ENCODE measurements at places on chromosomes 1 and 21. TPM values are rescaled to one million over a fixed set of nuclear protein-coding genes. Genes with fewer than 3 reads are reported as not detected.

GRCh38 chr1:221869779-221870178, 127.9 kb upstream of the DUSP10 start:
- peaks cover 2% of the 10 kb centered on the region for H3K36me3 ChIP-seq
- H3K27me3 ChIP-seq, result peaks cover 14% of the 10 kb centered on the region
- no peak overlapping the region for H3K4me3 ChIP-seq
- no peak overlapping the region for H3K27ac ChIP-seq
- no peak for DNase-seq
- H3K4me1 ChIP-seq, result peaks cover 3% of the 10 kb centered on the region

GUCA2A gene
- total RNA-seq, result not detected

DNA sequence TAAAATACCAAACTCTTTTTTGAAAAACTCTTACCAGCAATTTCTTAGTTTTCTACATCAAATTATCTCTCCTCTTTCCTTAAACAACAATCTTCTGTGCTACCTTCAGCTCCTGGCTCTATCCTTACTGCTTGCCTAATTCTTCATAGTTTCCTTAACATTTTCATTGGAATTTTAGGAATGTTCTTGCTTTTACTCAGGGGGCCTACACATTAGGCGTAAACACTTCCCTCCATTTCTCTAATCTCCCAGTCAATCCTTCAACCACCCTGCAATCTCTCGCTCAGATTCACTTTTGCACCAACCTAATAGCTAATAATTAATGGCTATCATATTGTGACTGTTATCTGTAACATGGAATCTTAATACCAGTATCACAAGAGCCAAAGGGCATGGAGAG, 50.1 kb downstream of the ADAMTS5 start:
- H3K4me1 ChIP-seq, result no peaks in the 10 kb centered on the region
- H3K27ac ChIP-seq, result no peak overlapping the region
- H3K4me3 ChIP-seq, result no peak overlapping the region
- H3K36me3 ChIP-seq, result no peaks in the 10 kb centered on the region
- no peak for DNase-seq

AVPR1B gene
- not detected for total RNA-seq

- H3K27me3 ChIP-seq, result peaks cover 13% of the 10 kb centered on the region
- H3K4me3 ChIP-seq, result no peak overlapping the region
- DNase-seq, result no peak
- no peaks in the 10 kb centered on the region for H3K36me3 ChIP-seq
- H3K27ac ChIP-seq, result no peak overlapping the region
These were observed 290.6 kb downstream of the NFIA start for GRCh38 chr1:61372944-61373343.

OR2L13 gene
- not detected for total RNA-seq

TCHHL1 gene
- not detected for total RNA-seq

DNA sequence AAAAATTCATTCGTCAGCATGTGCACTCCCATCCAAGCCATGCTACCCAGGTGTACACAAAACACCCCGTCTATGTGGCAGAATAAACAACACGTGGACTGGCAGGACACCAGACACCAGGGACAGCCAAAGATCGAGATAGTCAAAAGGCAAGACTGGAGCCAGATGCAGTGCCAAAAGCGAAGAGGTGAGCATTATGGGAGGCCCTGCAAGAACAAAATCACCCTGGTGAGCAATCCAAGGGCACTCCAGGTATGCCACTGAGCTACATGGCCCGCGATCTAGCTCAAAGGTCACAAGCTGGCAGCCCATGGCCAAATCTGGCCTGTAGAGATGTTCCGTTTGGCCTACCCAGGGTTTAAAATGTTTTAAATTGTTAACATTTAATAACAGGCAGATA, 33.7 kb downstream of the PLPP3 start:
- H3K27me3 ChIP-seq, result no peaks in the 10 kb centered on the region
- DNase-seq, result no peak
- H3K4me1 ChIP-seq, result no peaks in the 10 kb centered on the region

SPRR1B gene
- not detected for total RNA-seq

DNA sequence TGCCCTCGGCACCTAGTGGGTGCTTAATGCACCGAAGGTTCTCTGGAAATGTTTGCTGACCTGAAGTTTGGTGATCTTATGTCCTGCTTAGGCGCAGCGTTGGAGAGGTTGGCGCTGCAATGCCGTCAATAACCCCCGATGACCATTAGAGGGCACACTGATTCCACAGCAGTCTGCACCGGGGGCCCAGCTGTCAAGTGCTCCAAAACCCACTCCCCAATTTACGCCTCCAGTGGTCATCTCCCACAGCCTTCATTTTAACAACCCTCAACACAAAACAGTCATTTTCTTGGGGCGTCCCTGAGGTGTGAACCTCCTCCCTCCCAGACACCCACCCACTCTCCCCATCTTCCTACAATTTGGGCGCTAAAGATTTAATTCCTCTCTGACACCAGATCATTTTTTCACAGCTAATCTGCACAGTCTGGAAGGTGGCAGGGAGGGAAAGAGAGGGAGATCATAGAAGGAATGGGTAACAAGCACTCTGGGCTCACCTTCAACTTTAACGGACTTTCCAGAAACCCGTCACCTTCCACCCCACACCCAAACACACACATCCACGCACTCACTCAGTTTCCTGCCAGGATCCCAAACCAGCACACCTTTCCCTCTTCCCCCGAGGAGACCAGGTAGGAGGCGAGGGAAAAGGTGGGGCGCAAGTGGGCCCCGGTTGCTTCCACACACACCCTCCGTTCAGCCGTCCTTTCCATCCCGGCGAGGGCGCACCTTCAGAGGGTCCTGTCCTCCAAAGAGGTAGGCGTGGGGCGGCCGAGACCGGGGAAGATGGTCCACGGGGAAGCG, 570 bp upstream of the NPR1 start:
- peak; percentile 85 for DNase-seq
- H3K27ac ChIP-seq, result no peak overlapping the region
- H3K4me1 ChIP-seq, result peaks cover 24% of the 10 kb centered on the region
- peak overlapping the region; percentile 85 for H3K4me3 ChIP-seq

CYP4X1 gene
- not detected for total RNA-seq

CHD5 gene
- total RNA-seq, result 0.59 TPM

NUAK2 gene
- total RNA-seq, result 0.80 TPM

- no peaks in the 10 kb centered on the region for H3K4me1 ChIP-seq
- DNase-seq, result no peak
- no peaks in the 10 kb centered on the region for H3K36me3 ChIP-seq
- no peaks in the 10 kb centered on the region for H3K27me3 ChIP-seq
These were observed 74.5 kb upstream of the CAMK1G start for GRCh38 chr1:209509039-209509438.

TIAM1 gene
- 105 TPM for total RNA-seq

DNA sequence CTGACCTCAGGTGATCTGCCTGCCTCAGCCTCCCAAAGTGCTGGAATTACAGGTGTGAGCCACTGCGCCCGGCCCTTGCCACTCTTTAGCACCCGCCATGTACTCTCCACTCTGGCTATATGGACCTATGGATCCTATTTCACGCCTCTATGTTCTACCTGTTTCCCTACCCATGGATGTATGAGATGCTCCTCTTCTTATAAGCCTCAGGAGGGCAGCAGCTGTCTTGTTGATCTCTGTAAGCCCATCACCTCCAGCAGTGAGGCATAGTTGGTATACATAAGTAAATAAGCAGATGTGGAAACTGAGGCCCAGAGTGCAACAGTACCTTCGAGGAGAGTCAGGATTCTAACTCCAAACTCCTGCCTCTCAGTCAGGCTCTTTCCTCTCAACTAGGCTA, 24.7 kb upstream of the ARTN start:
- no peak overlapping the region for H3K27ac ChIP-seq
- no peaks in the 10 kb centered on the region for H3K36me3 ChIP-seq
- H3K4me3 ChIP-seq, result no peak overlapping the region
- DNase-seq, result no peak
- no peaks in the 10 kb centered on the region for H3K4me1 ChIP-seq
- no peaks in the 10 kb centered on the region for H3K27me3 ChIP-seq

GRCh38 chr1:7456722-7457082, 314.4 kb upstream of the VAMP3 start:
- no peaks in the 10 kb centered on the region for H3K4me1 ChIP-seq
- H3K27ac ChIP-seq, result no peak overlapping the region

DNA sequence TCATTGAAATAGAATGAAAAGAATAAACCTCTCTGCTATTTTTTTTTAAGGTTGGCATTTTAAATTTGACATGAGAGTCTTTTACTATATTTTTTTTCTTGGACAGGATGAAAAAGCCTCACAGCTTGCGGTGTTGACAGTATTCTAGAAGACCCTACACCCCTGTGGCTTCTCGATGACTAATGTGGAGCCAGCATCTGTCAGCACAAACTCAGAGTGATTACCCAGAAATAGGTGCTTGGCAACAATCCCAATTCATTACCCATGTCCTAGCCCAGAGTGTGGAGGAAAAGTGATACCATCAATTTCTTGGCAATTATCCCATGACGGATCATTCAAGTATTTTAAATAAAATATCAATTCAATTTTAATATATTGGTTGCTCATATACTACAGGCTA, 186.8 kb upstream of the MAP1LC3C start:
- H3K4me3 ChIP-seq, result no peak overlapping the region
- H3K27ac ChIP-seq, result no peak overlapping the region
- DNase-seq, result no peak
- H3K27me3 ChIP-seq, result no peaks in the 10 kb centered on the region
- H3K4me1 ChIP-seq, result no peaks in the 10 kb centered on the region
- no peaks in the 10 kb centered on the region for H3K36me3 ChIP-seq

DNA sequence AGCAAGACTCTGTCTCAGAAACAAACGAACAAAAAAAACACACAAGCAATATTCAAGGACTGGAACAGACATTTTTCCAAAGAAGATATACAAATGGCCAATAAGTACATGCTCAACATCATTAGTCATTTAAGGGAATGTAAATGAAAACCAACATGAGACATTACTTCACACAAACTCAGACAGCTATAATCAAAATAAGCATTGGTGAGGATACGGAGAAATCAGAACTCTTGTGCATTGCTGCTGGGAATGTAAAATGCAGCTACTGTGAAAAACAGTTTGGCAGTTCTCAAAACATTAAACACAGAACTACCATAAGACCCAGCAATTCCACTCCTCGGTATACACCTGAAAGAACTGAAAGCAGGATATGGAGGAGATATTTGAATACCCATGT, 15.4 kb downstream of the NOL9 start:
- no peak for DNase-seq
- H3K4me1 ChIP-seq, result peaks cover 5% of the 10 kb centered on the region
- no peak overlapping the region for H3K27ac ChIP-seq
- H3K4me3 ChIP-seq, result no peak overlapping the region

GRCh38 chr1:36094621-36095061, 5.9 kb downstream of the ADPRS start:
- DNase-seq, result no peak
- no peak overlapping the region for H3K27ac ChIP-seq
- H3K27me3 ChIP-seq, result no peaks in the 10 kb centered on the region
- H3K4me1 ChIP-seq, result peaks cover 15% of the 10 kb centered on the region
- H3K36me3 ChIP-seq, result peaks cover 26% of the 10 kb centered on the region
- H3K4me3 ChIP-seq, result no peak overlapping the region

- peaks cover 15% of the 10 kb centered on the region for H3K36me3 ChIP-seq
- DNase-seq, result no peak
- no peak overlapping the region for H3K4me3 ChIP-seq
- H3K4me1 ChIP-seq, result no peaks in the 10 kb centered on the region
- H3K27me3 ChIP-seq, result no peaks in the 10 kb centered on the region
- H3K27ac ChIP-seq, result no peak overlapping the region
These were observed 32.9 kb downstream of the KIFAP3 start for GRCh38 chr1:170041423-170042192.

DNA sequence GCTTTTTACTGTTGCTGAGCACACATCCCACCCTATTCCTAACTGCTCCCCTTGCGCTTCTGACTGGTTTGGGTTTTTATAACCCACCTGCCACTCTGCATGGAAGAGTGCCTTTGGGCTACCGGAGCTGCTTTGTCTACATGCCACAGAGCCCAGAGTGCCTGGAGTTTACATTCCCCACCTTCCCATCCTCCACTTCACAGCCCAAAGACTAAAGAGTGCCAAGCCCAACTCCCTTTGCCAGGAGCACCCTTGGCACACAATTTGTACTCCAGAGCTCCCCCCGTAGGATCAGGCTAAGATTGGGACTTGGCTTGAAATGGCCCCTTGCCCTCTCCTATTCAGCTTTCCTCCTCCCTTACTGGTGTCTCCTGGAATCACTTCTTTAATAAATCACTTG, 63.3 kb downstream of the LHX9 start:
- H3K36me3 ChIP-seq, result no peaks in the 10 kb centered on the region
- no peak for DNase-seq
- peaks cover 13% of the 10 kb centered on the region for H3K4me1 ChIP-seq
- no peak overlapping the region for H3K27ac ChIP-seq
- H3K27me3 ChIP-seq, result peaks cover 22% of the 10 kb centered on the region

DNA sequence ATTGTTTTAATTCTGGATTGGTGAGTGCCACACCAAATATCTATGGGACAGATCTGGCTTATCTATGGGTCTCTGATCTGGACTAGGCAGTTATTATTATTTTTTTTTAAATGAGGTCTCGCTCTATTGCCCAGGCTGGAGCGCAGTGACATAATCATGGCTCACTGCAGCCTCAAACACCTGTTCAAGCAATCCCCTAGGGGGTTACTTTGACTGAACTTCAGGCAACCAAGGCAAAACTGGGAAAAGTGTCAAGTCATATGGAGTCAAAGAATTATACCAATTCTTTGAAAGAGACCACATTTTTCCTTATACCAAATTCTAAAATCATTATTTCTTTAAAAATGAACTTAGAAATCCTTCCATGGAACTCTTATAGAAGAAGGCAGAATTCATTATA, 129.1 kb upstream of the HOOK1 start:
- H3K4me1 ChIP-seq, result no peaks in the 10 kb centered on the region
- no peak overlapping the region for H3K27ac ChIP-seq
- no peak for DNase-seq

DNA sequence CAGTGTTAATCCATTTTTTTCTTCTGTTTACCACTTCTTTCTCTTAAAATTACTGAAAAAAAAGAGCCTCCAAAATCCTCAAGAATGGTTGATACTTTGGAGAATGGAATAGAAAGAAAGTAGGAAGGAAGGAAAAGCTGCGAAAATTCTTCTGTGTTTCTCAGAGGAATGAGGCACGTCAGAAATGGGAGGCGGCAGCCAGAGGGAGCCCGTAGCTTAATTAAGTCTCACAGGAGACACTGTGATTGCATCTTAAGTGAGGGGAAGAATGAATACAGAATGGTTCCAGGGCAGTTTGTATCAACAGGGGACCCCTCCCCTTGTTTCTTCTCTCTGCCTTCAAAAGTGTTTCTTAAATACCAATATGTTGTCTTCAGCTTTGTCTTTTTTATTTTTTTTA, 1099.5 kb downstream of the PLA2G4A start:
- H3K27ac ChIP-seq, result no peak overlapping the region
- H3K36me3 ChIP-seq, result no peaks in the 10 kb centered on the region
- H3K4me3 ChIP-seq, result no peak overlapping the region

DNA sequence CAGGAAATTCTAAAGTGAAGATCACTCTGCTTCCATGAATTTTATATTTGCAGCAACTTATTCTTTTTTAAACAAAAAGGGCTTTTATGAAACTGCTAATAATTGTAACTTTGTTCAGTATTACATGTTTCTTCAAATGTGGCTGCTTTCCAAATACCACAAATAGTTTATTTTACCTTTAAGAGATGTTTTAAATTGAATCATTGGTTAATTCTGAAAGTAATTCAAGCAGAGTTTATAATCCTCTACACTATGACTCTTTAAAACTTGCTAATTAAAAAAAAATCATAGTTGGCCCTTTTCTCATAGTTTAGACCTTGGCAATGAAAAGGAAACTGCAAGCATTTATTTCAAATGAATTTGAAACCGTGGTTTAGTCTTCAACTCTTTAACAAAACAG, 59.6 kb downstream of the SDCCAG8 start:
- no peaks in the 10 kb centered on the region for H3K27me3 ChIP-seq
- no peak for DNase-seq
- no peak overlapping the region for H3K4me3 ChIP-seq
- H3K4me1 ChIP-seq, result peaks cover 6% of the 10 kb centered on the region
- peaks cover 7% of the 10 kb centered on the region for H3K36me3 ChIP-seq

LRRC71 gene
- total RNA-seq, result not detected

DYRK3 gene
- total RNA-seq, result 16.5 TPM
